ENCODE measurements at places on chromosomes 3 and 15. TPM values are rescaled to one million over a fixed set of nuclear protein-coding genes. Genes with fewer than 3 reads are reported as not detected.

GRCh38 chr3:150059241-150059640 lies 88.5 kb upstream of the PFN2 start:
- no peak for DNase-seq

DNA sequence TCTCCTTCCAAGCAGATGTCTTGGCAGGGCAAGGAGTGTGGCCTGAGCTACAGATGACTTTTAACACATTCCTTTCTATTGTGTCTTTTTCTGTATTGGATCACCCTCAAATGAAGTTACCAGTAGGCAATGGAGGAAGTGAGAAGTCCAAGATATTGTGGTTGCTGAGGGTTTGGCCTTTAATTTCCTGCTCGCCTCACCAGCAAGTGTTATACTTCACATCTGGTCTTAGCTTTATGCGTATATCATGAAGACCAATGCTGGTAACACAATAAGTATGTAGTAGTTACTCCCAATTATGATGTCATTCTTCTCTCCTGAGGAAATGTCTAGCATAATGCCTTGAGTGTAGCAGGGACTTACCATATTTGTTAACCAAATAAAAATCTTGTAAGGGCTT lies 179.9 kb downstream of the ZIC1 start:
- no peak for DNase-seq

GRCh38 chr3:137199678-137200077 lies 241.9 kb downstream of the IL20RB start:
- DNase-seq, result no peak

DNA sequence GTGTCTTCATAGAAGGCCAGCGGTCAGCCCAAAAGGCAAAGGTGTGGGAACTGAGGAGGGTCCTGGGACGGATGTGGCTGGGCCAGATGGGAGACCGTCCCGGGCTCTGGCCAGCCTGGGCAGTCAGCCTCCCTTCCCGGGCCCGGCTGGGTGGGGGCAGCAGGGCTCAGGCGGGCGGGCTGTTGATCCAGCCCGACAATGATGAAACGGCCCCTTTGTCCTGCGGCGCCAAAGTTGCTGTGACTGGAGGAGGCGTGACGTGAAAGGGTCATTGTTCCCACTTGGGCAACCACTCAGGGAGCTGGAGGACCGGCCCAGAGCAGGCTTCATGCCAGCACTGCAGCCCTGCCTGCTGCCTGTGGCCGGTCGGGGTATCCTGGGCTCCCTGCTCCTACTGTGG lies 16.5 kb downstream of the DUSP7 start:
- DNase-seq, result no peak

DNA sequence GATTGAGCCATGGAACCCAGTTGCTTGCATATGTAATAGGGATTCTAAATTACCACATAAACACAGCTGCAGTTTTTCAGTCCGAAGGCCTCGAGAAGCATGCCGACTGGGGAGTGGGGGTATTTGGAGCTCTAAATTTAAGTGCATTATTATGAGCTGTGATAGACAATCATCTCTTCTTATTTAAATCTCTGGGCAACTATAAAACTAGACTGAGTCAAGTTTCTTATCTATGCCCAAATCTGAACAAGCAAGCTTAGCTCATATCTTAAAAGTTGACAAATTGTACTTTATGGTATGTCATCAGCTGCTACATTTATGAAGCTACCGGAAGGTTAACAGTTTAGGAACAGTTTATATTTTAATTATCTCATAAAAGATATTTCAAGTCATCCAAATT lies 19.5 kb upstream of the THRB start:
- DNase-seq, result no peak

- DNase-seq, result no peak
Observed at GRCh38 chr3:149848238-149848637, 35.2 kb downstream of the RNF13 start.

- peak; percentile 91 for DNase-seq
Observed at GRCh38 chr3:140093742-140094141, 158.8 kb downstream of the CLSTN2 start.

DNA sequence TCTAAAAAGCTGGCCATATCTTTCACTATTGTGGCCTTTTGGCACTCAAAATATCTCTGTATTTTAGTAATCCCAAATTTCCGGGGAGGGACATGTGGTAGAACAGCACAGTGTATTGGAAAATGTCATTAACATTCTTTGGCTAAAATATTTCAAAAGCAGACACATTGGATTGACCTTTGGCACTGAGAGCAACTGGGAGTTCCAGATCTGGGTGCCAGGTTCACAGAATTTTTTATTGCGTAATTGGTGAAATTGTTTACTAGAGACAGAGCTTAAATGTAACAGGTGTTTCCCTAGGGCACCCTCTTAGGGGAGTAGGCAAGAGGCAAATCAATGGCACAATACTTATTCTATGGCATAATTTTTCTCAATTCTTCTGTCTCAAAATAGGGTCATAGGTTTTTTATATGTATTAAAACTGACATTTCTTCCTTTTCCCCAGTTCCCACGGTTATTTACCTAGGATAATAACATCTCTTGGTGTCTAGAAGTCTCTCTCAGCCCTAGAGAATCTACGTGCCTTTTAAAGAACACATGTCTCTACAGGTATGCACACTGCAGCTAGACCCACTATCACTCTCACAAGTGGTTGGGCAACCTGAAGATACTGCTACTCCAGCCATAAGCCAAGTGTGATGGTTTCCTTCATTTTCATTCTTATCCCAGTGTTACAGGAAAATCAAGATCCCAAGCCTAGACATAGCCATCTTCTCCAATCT lies 10.6 kb downstream of the RBMS3 start:
- DNase-seq, result no peak

- peak; percentile 7 for DNase-seq
Observed at GRCh38 chr15:25694823-25695312, 168.3 kb downstream of the ATP10A start.

GRCh38 chr15:71943806-71944205 lies 133.5 kb downstream of the NR2E3 start:
- no peak for DNase-seq

GRCh38 chr3:188944108-188944507 lies 227.7 kb upstream of the TPRG1 start:
- peak; percentile 44 for DNase-seq

DNA sequence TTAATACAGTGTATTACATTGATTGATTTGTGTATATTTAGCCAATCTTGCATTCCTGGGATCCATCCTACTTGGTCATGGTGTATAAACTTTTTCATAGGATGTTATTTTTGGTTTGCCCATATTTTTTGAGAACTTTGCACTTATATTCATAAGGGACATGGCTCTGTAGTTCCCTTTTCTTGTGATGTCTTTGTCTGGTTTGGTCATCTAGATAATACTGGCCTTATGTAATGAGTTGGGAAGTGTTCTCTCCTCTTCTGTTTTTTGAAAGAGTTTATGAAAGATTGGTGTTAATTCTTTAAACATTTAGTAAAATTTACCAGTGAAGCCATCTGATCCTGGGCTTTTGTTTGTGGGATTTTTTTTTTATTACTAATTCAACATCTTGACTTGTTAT lies 9.6 kb downstream of the CHST13 start:
- DNase-seq, result no peak

DNA sequence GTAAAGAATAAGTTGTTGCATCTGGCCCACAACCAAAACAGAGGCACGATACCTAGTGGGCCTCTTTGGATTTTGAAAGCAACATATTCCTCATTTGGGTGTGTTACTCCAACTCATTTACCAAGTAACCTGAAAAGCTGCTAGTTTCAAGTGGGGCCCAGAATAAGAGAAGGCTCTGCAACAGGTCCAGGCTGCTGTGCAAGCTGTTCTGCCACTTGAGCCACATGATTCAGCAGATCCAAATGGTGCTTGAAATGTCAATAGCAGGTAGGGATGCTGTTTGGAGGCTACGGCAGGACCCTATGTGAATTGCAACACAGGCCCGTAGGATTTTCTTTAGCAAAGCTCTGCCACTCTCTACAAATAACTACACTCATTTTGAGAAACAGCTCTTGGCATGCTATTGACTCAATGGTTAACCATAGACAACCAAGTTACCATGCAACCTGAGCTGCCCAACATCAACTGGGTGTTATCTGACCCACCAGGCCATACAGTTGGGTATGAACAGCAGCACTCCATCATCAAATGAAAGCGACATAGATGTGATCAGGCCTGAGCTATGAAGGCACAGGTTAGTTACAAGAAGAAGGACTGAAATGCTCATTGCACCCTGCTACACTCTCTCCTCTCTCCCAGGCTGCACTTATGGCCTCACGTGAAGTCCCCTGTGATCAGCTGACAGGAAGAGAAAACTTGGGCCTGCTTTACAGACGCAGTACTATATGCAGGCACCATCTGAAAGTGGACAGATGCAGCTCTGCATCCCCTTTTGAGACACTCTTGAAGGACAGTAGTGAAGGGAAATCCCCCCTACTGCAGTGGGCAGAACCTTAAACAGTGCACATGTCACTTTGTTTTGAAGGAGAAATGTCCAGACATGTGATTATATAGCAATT lies 9.5 kb upstream of the MCF2L2 start:
- no peak for DNase-seq

DNA sequence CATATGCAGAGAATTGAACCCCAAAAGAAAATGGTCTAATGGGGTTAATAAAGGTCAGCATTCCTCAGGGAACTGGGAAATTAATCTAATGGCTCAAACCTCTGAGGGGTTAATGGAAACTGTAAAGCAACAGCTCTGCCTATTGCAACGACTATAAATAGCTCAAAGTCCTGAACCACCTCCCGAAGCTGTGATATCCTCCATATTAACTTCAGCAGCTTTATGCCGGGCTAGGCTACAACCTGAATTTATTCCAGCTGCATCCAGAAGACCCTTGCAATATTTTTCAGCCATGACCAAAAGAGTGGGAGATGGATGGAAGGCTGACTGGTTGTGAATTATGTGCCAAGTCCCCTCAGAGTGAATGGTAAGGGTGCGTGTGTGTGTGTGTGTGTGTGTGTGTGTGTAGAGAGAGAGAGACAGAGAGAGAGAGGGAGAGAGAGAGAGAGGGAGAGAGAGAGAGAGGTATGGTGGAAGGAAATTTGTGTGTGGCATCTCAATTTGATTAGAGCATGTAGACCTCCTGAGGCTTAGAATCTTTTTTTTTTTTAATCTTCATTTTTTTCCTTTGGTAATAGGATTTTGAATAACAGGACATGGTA lies 109.9 kb downstream of the PDCD6IP start:
- DNase-seq, result no peak

DNA sequence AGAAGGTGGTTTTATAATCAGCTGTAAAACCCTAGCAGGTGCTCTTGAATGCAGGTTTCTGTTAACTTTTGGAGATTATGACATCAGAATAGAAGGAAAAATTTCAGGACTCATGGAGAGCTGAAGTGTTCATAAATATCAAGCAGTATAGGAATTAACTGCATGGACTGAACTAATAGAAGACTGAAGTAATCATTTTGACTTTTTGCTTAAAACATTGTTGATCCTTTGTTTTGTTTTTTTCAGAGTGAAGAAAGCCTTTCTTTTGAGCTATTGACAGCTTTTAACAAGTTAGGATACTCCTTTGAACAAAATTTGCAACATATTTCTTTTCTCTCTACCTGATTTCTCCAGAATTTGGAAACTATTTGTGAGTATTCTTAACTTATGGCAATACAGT lies 70.6 kb upstream of the DAZL start:
- no peak for DNase-seq

- no peak for DNase-seq
Observed at GRCh38 chr3:188323067-188323842, 169.3 kb downstream of the LPP start.

- no peak for DNase-seq
Observed at GRCh38 chr3:197444793-197445379, 110.9 kb downstream of the BDH1 start.

GRCh38 chr3:177563243-177563780 lies 366.0 kb upstream of the TBL1XR1 start:
- DNase-seq, result no peak

DNA sequence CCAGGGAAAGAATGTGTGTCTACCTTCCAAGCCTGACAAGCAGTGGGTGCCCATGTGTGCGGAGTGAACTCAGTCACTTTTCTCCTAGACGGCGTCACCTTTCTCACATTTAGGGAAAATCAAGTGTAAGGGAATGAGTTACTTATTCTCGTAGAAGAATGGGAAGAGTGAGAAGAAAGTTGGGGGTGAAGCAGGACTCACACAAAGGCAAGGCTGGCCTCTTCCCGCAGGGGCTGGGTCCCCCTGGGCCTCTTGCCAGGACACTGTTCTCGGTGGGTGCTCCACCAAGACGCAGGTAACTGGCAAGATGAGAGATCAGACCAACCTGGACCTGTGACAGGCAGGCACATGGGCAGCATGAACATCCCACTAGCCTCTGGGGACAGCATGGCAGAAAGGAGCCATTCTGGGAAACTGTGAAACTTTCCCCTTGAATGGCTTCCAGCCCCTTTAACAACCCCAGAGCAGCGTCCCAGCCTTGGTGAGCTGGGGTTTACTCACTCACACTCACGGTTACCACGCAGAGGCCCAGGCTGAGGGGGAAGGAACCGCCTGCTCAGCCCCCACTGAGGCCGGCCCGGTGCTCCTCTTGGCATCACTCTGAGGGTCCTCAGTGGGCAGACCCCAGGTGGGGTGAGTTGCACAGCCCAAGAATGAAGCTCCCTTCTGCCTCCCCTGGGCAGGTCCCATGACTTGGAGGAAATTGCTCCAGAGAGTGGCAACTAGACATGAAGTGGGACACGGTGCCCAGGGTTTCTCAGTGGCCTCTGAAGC lies 15.0 kb upstream of the SRP14 start:
- no peak for DNase-seq

GRCh38 chr15:23566071-23566554 lies 639 bp downstream of the MKRN3 start:
- peak; percentile 13 for DNase-seq

DNA sequence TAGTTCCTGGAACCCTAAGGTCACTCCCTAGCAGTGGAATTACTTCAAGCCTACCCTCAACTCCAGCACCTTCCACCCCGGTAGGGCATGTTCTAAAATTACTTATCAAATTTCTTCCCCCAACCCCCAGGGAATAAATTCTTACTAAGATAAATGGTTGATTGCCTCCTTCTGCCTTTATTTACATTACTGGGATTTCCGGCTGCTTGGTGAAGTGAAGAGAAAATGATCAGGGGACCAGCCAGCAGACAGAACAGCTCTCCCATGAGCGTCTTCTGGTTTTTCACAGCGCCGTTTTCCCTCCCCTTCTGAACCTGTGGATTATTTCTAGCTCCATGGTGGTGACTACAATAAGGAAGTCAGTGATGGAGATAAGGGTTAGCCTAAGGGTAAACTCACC lies 521.5 kb upstream of the PPP2R3A start:
- no peak for DNase-seq

GRCh38 chr3:144085964-144086363 lies 114.3 kb downstream of the DIPK2A start:
- no peak for DNase-seq

- no peak for DNase-seq
Observed at GRCh38 chr3:78707609-78708008, 1060.2 kb downstream of the ROBO1 start.

Gene LRTM1
- total RNA-seq, result not detected

Gene CDV3
- total RNA-seq, result 45.3 TPM

Gene PRR20G
- not detected for total RNA-seq

Gene CORO2B
- 6.2 TPM for total RNA-seq

Gene KY
- total RNA-seq, result not detected

Gene EXOG
- 9.2 TPM for total RNA-seq

Gene GPR171
- 0.34 TPM for total RNA-seq

Gene IL20RB
- total RNA-seq, result not detected

Gene ATP8B4
- 34.9 TPM for total RNA-seq

Gene GALNT15
- total RNA-seq, result 35.1 TPM

Gene GLDN
- total RNA-seq, result 11.8 TPM

Gene PLAAT1
- total RNA-seq, result not detected

Gene IL17RE
- total RNA-seq, result 1.5 TPM

Gene DHX30
- 37.9 TPM for total RNA-seq

Gene CEP97
- total RNA-seq, result 5.1 TPM

Gene COL6A5
- not detected for total RNA-seq
